RCC 7860 (cell line): ENCODE measurements at places on chromosomes 1 and 21.

DNA sequence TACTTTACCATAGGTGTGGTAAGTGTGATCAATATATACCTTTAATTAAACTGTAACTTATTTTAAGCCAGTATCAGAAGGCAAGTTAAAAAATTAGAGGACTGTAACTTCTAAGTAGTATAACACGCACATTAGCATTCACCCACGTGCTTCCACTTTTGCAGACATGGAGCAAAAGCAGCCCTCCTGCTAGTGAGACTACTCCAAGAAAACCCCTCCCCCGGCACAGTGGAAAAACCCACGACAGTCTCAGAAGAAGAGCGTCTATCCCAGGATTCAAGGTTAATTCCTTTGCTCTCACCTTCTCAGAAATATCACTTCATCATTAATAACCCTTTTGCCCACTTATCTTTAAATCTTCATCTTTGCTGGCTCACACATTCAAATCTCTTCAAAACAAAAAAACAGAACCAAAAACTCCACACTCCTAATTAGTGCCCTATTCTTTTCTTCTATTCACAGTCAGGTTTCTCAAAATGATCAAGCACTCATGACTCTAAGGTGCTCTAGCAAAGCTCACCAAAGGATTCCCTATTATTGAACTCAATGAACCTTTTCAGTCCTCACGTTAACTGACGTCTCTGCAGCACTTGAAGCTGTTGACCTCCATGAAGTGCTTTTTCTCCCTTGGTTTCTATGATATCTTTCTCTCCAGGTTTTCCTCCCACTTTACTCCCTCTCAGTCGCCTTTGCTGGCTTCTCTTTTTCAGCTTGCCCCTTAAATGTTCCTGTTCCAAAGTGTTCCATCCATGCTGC, 213.5 kb downstream of the SMYD3 start:
- DNase-seq: no peak

GRCh38 chr1:78255383-78255782, 209.6 kb downstream of the GIPC2 start:
- no peak for DNase-seq

GRCh38 chr21:28776251-28776650, 216.4 kb downstream of the LTN1 start:
- peak; percentile 92 for DNase-seq

DNA sequence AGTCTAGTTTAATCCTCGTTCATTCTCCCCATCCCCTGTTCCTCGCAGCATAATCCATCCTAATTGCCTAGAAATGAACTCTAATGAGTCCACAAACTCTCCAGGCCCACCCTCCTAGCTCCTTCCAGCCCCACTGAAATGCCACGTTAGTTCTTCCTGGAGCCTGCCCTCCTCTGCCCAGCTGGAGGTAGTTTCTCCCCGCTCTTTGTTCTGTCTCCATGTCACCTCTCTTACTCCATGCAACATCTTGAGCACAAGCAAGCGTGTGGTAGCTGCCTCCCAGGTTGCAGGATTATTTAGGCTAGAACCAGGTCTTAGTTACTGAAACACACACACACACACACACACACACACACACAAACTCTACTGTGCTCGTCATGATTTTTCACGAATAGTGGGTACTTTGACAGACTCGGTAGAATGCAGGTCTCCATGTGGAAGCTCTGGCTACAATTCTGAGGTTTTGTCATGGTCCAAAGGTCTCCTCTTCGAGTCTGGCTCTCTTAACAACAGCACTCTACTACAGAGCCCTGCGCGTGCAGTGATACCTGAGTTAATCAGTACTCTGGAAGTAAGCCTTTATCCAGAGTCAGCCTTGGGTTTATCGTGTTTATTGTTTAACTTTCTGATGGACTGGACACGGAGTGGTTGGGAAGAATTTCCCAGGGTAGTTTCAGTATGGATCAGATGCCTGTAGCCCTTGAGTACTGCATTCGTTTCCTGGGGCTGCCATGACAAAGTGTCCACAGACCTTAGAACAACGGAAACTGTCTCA, 27.5 kb downstream of the HUNK start:
- DNase-seq: no peak

GRCh38 chr1:61461406-61462384, 263.2 kb downstream of the TM2D1 start:
- DNase-seq: no peak

- DNase-seq: no peak
These were observed 439.5 kb downstream of the AMY1C start for GRCh38 chr1:104189207-104189606.

- DNase-seq: peak; percentile 89
These were observed 253.1 kb upstream of the IRF2BP2 start for GRCh38 chr1:234862944-234863515.
